A549 (cell line): ENCODE measurements at places on chromosomes 3 and 15. TPM values are rescaled to one million over a fixed set of nuclear protein-coding genes. Genes with fewer than 3 reads are reported as not detected.
A peak's percentile ranks its signal among the peaks of the same experiment; 100 is the strongest.

The RAB43 gene
- polyA plus RNA-seq: 2.0 to 3.0 TPM (median 2.9 TPM) in 3 replicates

The CLCN2 gene
- 4.4 to 5.4 TPM (median 4.9 TPM) in 3 replicates for polyA plus RNA-seq

The ACTC1 gene
- polyA plus RNA-seq: 0.43 to 1.1 TPM (median 1.0 TPM) in 3 replicates

The ADGRG7 gene
- polyA plus RNA-seq: not detected in 3 replicates

The LRRC31 gene
- polyA plus RNA-seq: 0.04 TPM in 2 of 3 replicates, not detected in the other

The PCOLCE2 gene
- polyA plus RNA-seq: 38.5 to 41.6 TPM (median 41.0 TPM) in 3 replicates

The NMB gene
- polyA plus RNA-seq: 13.2 to 22.4 TPM (median 18.5 TPM) in 3 replicates

The ARNT2 gene
- polyA plus RNA-seq: 8.9 to 10.1 TPM (median 9.8 TPM) in 3 replicates

The RETNLB gene
- not detected in 3 replicates for polyA plus RNA-seq

The TGM4 gene
- not detected in 3 replicates for polyA plus RNA-seq

The PLCL2 gene
- polyA plus RNA-seq: 2.1 to 2.5 TPM (median 2.1 TPM) in 3 replicates

The LARP6 gene
- polyA plus RNA-seq: 47.3 to 64.3 TPM (median 57.2 TPM) in 3 replicates

The CBLB gene
- 4.8 to 7.4 TPM (median 6.8 TPM) in 3 replicates for polyA plus RNA-seq

The TNNC1 gene
- 2.6 to 3.3 TPM (median 2.8 TPM) in 3 replicates for polyA plus RNA-seq

The PLIN1 gene
- polyA plus RNA-seq: 0.13 to 0.28 TPM (median 0.27 TPM) in 3 replicates

The TMC3 gene
- not detected in 3 replicates for polyA plus RNA-seq

The FGD5 gene
- not detected in 3 replicates for polyA plus RNA-seq

DNA sequence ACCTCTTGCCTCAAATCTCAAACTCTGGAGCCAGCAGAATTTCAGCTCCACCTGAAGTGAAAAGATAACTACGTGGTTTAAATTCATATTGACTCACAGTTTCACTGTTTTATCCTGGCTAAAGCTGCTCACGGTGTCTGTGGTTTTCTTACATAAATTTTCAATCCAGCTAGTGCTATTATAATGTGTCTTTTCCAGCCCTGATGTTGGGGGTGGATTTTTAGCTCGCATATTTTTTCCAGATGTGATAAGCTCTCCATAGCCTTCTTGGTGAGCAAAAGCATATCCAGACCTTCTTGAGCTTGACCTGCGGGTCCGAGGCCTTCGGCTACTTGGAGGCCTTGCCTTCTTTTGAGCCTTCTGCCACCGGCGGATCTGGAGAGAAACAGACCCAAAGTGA is 239.3 kb downstream of the DTWD1 start:
- no peak for DNase-seq

- DNase-seq: no peak
Measured at GRCh38 chr3:151999936-152000335, 126.5 kb downstream of the SUCNR1 start.

DNA sequence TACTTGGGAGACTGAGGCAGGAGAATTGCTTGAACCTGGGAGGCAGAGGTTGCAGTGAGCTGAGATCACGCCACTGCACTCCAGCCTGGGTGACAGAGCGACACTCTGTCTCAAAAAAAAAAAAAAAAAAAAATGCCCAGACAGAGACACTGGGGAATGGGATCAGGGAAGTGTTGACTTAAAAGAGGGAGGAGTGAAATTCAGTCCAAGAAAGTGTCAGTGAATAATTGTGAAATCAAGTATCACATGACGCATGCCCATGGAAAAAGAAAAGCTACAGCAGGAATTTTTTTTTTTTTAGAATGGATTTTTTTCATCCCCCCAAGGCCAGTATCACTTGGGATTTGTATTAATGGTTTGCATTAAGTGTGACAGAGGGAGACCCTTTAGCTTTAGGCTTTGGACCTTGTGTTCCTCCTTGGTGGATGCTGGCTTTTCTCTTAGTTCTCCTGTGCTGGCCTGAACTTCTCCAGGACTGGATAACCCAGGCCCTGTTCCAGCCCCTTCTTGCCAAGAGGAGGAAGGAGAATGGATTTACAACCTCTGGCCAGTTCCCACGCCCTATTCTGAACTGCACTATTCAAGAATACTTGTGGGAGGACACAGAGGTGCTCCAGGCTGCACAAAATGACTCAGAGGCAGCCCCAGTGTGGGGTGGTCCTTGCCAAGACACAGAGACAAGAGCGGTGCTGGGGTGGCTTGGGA is 36.7 kb upstream of the ZNF774 start:
- DNase-seq: no peak

- no peak for DNase-seq
Measured at GRCh38 chr3:72260588-72260910, 475.6 kb upstream of the PROK2 start.

GRCh38 chr3:13888576-13888975 is 8.7 kb upstream of the WNT7A start:
- DNase-seq: no peak

DNA sequence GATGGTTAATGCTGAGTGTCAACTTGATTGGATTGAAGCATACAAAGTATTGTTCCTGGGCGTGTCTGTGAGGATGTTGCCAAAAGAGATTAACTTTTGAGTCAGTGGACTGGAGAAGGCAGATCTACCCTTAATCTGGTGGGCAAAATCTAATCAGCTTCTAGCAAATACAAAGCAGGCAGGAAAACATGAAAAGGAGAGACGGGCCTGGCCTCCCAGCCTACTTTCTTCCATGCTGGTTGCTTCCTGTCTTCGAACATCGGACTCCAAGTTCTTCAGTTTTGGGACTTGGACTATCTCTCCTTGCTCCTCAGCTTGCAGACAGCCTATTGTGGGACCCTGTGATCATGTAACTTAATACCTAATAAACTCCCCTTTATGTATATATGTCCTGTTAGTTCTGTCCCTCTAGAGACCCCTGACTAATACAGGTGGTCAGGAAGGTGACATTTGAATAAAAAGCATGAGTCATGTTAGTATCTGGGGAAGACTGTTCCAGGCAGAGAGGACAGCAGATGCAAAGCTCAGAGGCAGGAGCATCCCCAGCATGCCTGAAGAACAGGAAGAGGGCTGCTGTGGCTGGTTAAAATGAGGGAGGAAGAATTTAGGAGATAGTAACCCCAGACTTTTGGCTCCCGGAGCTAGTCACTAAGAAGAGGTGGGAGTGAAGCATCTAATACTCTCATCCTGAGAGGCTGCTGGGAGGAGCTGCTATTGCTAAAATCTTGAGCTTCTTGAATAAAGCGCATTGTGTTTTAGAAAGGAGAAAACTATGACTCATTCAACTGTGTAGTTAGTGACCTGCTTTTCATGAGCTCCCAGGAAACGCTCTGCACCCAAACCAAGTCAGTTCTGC is 207.4 kb upstream of the HES1 start:
- peak; percentile 3 for DNase-seq

- DNase-seq: no peak
Measured at GRCh38 chr3:29745232-29745870, 464.5 kb downstream of the RBMS3 start.

DNA sequence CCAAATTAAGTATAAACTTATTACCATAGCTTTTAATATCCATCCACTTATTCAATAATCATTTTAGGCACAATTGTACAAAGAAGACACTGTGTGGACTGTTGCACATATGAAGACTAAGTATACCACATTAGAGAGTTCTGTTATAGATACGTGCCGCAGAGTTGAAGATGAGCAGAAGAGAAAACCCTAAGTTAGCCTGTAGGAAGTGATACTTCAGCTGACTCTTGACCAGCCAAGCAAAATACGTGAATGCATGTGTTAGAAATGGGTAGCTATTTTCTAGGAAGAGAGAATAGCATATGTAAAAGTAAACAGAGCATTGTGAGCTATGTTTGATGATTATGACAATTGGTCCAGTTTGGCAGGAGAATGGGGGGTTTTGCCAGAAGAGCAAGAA is 272.0 kb upstream of the ATP11B start:
- no peak for DNase-seq

GRCh38 chr3:52321481-52321880 is 5.4 kb downstream of the DNAH1 start:
- no peak for DNase-seq

DNA sequence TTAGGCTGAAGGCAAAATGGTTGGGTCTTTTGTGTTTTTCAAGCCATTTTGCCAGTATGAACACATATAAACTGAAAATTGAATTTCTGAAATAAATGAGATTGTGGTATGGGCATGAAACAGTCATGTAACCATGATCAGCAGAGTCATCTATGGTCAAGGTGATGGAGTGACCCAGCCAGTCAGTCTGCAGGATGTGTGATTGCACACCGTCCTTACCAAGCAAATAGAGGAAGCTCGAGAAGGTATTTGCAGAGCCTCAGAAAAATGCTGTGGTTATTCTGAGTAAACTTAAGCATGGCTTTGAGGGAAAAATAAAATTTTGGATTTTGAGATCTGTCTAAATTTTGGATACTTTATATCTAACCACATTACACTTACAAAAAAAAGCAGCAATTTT is 95.9 kb upstream of the RNF7 start:
- DNase-seq: no peak

GRCh38 chr15:88917760-88918159 is 4.6 kb upstream of the MFGE8 start:
- no peak for DNase-seq

DNA sequence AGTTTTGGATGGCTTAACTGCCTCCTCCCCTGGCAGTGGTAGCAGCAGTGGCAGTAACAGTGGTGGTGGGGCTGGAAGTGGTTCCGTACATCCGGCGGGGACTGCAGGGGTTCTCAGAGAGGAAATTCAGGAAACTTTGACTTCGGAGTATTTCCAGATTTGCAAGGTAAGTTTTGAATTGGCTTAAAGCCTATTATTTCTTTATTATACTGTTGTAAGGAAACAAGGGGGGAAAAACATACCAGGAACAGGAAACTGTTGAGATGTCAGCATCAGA is 1.5 kb downstream of the STXBP5L start:
- DNase-seq: no peak

DNA sequence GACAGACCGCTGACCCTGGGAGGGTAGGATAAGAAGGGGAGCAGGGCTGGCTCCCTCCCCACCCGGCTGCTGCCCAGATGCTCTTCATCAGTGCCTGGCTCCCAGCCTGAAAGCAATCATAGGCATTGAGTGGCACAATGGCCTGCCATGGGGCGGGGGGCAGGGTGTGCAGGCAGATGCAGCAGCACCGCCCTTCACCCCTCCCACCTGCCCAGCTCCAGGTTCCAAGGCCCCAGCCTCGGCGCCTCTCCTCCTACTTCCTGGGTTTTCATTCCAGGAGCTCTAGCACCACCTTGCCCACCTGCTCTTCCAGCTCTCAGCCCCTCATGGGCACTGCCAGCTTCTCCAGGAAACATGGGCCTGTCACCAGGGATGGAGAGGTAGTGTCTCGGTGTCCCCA is 101.7 kb downstream of the MEGF11 start:
- no peak for DNase-seq

GRCh38 chr15:78457101-78457500 is 19.1 kb downstream of the IREB2 start:
- peak; percentile 21 for DNase-seq

GRCh38 chr15:25933456-25934158 is 70.5 kb upstream of the ATP10A start:
- DNase-seq: peak; percentile 85

DNA sequence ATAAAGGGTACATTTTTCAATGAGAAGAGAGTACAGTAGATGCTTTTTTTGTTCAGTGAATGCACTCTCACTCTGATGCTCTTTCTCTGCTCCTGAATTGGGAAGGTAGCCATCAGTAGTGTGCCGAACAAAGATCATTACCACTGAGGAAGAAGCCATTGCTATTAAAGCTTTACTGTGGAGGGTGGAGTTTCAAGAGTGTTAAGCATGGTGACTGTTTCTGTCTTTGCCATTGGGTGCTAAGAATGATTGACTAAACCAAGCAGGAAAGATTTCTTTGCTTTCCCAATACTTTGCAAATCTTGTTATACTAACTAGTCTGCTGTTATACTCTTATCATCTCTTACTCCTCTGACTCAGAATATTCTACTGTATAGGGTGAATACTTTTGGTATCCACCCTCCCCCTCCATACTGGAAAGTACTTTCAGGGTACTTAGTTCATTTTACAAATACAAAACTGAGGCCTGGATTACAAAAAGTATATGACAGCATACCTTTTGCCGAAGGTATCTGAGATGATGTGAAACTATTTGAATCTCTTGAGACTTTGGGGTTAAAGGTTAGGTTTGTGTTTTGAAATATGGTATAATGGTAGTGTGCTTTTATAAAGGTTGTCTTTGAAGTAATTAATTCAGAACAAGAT is 1.7 kb downstream of the RAB11A start:
- DNase-seq: peak; percentile 79

DNA sequence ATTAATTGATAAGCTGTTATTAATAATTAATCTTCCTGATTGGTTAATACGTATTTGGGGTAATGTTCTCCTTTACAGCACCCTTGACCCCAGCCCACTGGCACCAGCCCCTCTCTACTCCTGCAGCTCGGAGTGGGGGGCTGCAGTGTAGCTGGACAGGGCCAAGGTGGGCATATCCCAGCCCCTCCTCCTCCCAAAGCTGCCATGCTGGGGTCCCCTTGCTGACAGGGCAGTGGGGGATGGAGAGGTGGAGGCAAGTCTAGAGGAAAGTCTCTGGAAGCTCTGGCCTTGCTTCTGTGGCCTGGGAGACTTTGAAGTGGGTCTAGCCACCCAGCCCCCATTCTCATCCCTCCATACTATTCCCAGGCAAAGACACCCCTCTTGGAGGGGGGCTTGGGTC is 35.8 kb downstream of the HCN4 start:
- no peak for DNase-seq

- DNase-seq: no peak
Measured at GRCh38 chr15:29094711-29095110, 174.9 kb downstream of the NSMCE3 start.

DNA sequence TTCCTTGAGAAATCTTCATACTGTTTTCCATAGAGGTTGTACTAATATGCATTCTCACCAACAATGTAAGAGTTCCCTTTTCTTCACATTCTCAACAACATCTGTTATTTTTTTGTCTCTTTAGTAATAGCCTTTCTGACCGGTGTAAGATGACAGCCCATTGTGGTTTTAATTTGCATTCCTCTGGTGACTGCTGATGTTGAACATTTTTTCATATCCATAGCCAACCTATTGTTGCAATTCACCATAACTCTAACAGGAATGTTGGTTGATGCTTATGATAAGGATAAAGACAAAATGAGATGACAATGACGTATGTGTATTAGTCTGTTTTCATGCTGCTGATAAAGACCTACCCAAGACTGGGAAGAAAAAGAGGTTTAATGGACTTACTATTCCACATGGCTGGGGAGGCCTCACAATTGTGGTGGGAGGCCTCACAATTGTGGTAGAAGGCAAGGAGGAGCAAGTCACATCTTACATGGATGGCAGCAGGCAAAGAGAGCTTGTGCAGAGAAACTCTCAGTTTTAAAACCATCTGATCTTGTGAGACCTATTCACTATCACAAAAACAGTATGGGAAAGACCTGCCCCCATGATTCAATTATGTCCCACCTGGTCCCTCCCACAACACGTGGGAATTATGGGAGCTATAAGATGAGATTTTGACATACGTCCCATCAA is 37.6 kb upstream of the RHCG start:
- no peak for DNase-seq

DNA sequence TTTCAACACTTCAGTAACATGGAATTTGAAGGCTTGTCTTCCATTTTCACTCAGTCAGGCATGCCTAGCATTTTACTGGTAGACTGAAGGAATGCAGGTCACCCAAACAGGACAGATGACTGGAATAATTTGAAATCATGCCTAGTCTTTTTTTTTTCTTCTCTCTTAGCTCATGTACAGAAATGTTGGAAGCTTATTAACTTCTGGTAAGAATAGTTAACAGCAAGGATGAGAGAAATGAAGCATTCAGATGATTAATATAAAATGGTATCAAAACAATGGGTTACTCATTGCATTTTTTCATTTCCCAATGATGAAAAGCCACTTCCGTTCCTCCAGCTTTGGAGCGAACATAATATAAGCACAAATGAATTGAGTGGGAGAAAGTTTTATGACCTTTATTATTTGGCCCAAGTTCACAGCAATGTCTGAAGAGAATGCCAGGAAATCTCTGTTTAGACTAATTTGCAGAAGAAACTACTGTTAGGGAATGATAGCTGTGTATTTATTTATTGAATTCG is 431.6 kb upstream of the RASGRP1 start:
- no peak for DNase-seq

GRCh38 chr15:25093455-25094029 is 138.8 kb downstream of the SNRPN start:
- DNase-seq: no peak
